ENCODE measurements at places on chromosomes 12 and 14.
A peak's percentile ranks its signal among the peaks of the same experiment; 100 is the strongest.

GRCh38 chr12:4034921-4035320, 161.7 kb upstream of the PARP11 start:
- DNase-seq, result no peak

DNA sequence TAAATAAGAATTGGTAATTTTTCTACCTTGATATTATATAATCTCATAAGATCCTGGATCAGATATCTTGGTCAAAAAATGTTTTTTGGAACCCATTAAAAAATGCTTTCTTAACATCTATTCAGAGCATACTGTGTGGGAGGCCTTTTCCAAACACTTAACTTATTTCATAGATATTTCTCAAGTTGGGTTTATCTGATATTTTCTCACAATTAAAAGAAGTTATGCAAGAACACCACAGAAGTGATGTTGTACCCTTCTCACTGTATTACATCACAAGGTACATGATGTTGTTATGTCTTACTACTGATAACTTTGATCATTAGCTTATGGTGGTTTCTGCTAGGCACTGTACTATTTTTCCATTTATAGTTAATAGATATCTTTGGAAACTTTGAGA, 23.4 kb upstream of the PRPF39 start:
- DNase-seq, result no peak

- DNase-seq, result no peak
Measured at GRCh38 chr12:65595016-65595560, 229.2 kb upstream of the HMGA2 start.

GRCh38 chr14:53881161-53881871, 75.3 kb downstream of the BMP4 start:
- no peak for DNase-seq

GRCh38 chr12:95238150-95238549, 20.5 kb downstream of the VEZT start:
- DNase-seq, result no peak

GRCh38 chr12:46377678-46378077, 5.1 kb upstream of the SLC38A2 start:
- no peak for DNase-seq

GRCh38 chr12:28237423-28237822, 47.2 kb downstream of the CCDC91 start:
- DNase-seq, result no peak

DNA sequence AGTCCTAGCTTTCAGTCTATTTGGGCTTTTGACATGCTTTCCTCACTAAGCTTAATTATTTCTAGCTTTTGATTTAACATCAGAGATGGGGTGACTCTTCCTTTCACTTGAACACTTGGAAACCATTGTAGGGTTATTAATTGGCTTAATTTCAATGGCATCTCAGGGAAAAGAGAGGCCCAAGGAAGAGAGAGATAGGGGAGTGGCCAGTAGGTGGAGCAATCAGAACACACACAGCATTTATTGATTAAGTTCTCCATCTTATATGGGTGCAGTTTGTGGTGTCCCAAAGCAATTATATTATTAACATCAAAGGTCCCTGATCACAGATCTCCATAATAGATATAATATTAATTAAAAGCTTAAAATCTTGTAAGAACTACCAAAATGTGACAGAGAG, 1466.1 kb upstream of the SEL1L start:
- no peak for DNase-seq

- peak; percentile 52 for DNase-seq
Measured at GRCh38 chr14:72104011-72104613, 171.9 kb downstream of the RGS6 start.

DNA sequence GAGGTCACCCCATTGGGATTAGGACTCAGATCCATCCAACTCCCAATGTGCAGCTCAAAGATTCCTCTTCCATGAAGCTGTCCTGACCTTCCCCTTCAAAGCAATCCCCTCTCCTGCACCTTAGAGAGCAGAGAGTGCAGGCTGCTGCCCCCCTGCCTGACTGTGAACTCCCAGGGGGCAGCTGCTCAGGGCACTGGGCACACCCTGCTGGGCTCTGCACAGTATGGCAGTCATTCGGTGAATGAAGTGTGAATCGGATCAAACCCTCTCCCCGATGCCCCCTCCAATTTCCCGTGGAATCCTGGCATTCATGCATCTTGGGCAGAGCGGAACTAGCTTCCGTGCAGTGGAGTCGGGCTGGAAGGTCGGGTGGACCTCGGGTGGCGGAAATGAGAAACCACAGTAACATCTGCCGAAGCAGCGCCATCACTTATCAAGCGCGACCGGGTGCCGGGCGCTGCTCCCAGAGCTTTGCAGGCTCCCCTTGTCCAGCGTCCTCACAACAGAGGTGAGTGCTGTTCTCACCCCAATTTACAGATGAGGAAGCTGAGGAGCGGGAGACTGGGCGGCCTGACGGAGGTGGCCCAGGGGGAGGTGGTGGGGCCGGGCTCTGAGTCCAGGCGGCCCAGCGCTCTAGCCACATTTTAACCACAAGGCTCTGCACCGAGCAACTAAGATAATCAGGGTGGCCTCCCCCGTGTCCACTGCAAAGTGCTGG, 14.7 kb downstream of the GALNT9 start:
- no peak for DNase-seq

DNA sequence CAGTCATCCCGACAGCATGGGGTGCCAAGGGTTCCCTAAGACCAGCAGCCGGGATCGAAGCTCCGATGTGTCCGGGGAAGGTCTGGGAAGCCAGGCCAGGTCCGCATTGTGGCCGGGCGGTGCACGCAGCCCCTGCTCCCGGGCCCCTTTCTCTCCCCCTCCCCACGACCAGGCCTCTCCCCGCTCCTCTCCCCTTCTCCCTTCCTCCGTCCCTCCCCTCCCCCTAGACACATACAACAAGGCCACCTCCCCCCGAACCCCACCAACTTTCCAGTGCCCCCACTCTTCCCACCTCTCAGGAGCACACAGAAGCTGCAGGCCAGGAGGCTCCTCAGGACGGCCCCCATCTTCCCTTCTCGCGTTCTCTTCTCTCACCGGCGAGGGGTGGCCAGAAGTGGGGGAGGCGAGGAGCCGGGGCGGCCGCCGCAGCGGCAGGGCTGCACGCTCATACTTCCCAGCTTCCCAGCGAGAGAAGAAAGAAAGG, 413 bp downstream of the LRP6 start:
- peak; percentile 26 for DNase-seq

- DNase-seq, result peak; percentile 55
Measured at GRCh38 chr14:104680056-104680805, 9.2 kb upstream of the INF2 start.

- no peak for DNase-seq
Measured at GRCh38 chr14:103839579-103839978, 7.8 kb downstream of the PPP1R13B start.

- peak; percentile 90 for DNase-seq
Measured at GRCh38 chr14:101010293-101010692, 106.8 kb upstream of the RTL1 start.

- DNase-seq, result no peak
Measured at GRCh38 chr12:15130541-15130940, 90.7 kb downstream of the RERG start.

DNA sequence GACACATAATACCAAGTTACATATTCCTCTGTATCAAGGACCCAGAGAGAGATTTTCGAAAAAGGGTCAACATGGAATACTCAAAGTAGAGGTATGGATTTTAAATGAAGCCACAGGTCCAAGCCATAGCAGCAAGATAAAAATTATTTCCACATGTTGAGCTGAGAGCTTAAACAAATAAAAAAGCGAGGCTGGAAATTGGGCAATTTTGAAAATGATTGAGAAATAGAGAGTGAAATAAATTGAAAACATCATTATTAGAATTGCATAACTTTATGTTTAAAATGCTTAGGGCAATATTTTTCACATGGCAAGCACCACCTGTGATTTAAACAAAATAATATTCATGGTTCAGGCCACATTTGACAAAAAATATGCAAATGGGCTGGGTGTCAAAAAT, 1251.0 kb upstream of the USP15 start:
- DNase-seq, result no peak

DNA sequence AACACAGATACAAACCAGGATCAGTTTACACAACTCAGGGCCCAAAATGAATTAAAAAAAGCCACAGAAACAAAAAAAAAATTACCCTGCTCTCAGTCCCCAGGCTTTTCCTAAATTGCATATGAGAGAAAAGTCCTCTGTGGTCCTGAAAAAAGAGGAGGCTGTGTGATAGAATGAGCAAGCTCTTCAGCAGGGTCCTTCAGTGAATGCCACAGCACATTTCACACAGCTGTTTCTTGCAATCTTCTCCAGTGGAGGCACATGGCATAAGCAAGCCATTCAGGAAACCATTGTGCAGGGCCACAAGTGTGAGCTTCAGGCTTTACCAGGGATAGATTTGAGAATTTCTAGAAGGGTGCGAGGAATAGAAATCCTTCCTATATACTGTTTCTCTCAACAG, 168.5 kb downstream of the PPM1H start:
- no peak for DNase-seq

DNA sequence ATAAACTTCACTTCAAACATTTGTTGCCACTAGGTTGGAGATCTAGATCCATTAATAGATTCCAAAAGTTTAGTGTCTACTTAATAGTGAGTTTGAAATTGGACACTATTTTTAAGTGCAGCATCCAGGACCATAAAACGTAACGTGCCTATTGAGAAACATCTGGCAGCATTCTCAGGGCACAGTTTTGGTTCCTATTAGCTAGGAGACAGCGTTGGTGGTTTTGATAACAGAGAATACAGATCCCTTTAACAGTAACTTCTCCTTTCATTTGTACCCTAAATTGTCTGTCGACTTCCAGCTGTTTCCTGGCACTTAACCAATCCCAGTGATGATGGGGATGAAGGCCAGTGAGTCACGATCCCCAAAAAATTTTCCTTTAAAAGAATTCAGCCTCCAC, 25.8 kb downstream of the KCNK10 start:
- DNase-seq, result no peak

DNA sequence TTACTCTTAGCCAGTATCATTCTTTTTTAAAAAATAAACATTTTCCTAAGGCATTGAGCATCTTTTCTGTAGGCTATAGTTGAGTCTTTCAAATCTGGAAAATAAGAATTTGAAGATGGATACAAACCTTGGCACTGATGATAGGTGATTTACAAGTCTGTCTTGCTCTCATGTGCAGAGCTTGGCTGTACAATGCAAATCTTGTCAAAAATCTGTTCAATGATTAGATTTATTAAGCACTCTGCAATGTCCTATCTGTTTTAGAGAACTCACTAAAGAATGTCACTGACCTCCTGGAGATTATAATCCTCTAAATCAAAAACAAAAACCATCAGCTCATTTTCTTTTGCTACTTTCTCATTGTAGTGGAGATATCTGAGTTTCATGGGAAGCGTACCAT, 42.8 kb upstream of the AMIGO2 start:
- DNase-seq, result no peak

DNA sequence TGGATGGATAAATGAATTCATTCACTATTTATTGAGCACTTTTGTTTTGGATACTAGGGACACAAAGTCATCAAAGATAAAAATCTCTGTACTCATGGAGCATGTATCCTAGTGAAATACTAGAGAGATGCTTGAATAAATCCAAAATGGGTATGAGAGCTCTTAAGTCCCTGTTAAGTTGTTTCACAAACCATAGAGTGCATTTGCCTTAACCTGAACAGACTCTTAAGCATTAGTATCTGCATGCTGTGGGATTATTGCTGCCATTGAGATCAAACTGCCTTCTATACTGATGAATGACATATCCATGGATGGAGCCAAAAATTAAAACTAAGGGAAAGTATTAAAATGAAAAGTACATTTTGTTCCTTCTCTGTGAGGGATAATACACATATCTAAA, 206.5 kb upstream of the KRR1 start:
- DNase-seq, result no peak

GRCh38 chr12:54723379-54724256, 75.5 kb upstream of the DCD start:
- DNase-seq, result peak; percentile 20

DNA sequence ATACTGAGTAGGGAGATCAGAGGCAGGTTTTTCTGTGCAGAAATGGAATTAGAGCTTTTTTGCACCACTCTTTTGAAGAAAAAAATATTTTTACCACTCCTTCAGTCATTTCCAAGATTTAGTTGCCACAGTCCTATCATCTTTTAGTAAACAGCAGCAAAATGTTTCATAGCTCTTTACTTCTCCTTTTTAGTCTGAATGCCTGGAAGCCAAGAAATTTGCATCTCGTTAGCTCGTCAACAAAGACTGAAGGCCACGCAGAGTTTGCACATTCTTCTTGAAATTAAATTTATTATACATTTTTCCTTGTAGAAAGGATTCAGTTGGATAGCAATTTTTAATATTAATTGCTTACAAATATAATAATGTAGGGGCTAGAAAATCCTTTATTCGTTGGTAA, 544.5 kb upstream of the ATP2B1 start:
- no peak for DNase-seq

DNA sequence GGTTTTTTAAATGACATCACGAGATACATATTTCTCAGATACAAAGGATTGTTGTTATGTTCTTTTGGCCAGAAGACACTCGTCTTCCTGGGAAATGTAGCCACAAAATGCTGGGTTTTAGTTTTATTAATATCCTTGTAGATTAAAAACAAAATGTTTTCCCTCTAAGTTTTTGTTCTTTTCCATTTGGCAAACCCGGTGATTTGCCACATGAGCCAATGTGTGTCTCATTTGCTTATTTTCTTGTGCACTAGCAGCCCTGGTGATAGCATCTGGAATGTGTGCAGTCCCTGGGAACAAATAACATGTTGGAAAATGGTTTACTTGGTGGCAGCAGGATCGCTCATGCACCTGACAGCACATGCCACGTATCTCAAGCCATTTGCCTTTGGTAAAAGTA, 61.0 kb downstream of the HMGA2 start:
- DNase-seq, result no peak

DNA sequence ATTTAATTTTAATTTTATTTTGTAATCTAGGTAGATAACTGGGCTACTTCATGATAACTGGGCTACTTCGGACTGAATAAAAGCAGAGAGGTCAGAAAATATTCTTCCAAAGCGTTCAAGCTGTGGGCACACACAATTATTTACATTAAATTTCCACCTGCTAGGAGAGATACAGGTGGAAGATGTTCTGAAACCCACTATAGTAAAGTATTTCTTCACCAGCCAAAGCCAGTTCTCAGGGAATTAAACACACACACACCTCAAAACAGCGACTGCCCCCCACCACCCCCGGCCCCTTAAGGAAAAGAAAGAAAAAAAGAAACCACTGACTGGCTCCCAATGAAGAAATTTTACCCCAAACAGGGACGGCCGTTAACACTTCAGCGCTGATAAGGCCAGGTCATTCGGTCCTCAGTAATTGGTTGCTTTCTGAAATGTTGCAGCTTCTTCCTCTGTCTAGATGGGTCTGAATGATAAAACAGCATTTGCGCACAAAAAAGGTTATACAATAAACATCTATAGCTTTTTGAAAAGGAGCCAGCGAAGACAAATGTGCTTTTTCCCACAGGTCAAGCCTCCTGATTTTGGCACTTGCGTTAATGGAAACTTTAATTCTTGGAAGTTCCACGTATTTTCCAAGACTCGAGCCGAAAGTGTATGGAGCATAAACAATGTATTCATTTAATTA, 771 bp upstream of the KCNJ8 start:
- DNase-seq, result no peak
